NCI-H460 (cell line): ENCODE measurements at places on chromosomes 7 and 10. TPM values are rescaled to one million over a fixed set of nuclear protein-coding genes. Genes with fewer than 3 reads are reported as not detected.

Gene ZNF487
- 2.4 and 5.4 TPM in 2 replicates for total RNA-seq

Gene GPRIN2
- not detected in 2 replicates for total RNA-seq

Gene TACR2
- total RNA-seq = not detected in 2 replicates

Gene ZNRF2
- 11.3 and 13.6 TPM in 2 replicates for total RNA-seq

Gene NUTM2D
- 0.67 and 0.75 TPM in 2 replicates for total RNA-seq

Gene NRCAM
- total RNA-seq = 130 and 158 TPM in 2 replicates

Gene WNT16
- not detected in 2 replicates for total RNA-seq

Gene TAF6
- total RNA-seq = 41.0 and 42.7 TPM in 2 replicates

Gene GRM8
- 0.46 TPM in 1 of 2 replicates, not detected in the other for total RNA-seq

Gene OR9A2
- total RNA-seq = not detected in 2 replicates

Gene STEAP1
- 3.6 and 3.8 TPM in 2 replicates for total RNA-seq

Gene MIOS
- total RNA-seq = 49.7 and 61.5 TPM in 2 replicates

Gene GIMAP7
- total RNA-seq = not detected in 2 replicates

Gene LBX1
- 0.10 and 0.12 TPM in 2 replicates for total RNA-seq

Gene CNPY4
- total RNA-seq = 4.7 and 6.9 TPM in 2 replicates

Gene ARF5
- 104 and 112 TPM in 2 replicates for total RNA-seq

Gene HOXA2
- total RNA-seq = 1.8 and 3.0 TPM in 2 replicates

Gene CCAR1
- total RNA-seq = 82.3 and 93.4 TPM in 2 replicates

Gene ATOH7
- total RNA-seq = 0.20 TPM in 1 of 2 replicates, not detected in the other

Gene BET1
- 38.3 and 43.2 TPM in 2 replicates for total RNA-seq

Gene ADAM22
- total RNA-seq = 3.3 and 3.6 TPM in 2 replicates

Gene GHRHR
- not detected in 2 replicates for total RNA-seq

Gene HABP2
- total RNA-seq = not detected in 2 replicates

Gene HOXA9
- 5.1 and 7.8 TPM in 2 replicates for total RNA-seq

Gene CCDC172
- total RNA-seq = not detected in 2 replicates

Gene YWHAG
- 151 and 167 TPM in 2 replicates for total RNA-seq

Gene TMED4
- 129 and 135 TPM in 2 replicates for total RNA-seq

Gene PLPP4
- total RNA-seq = not detected in 2 replicates

Gene ACBD7
- total RNA-seq = 2.0 and 2.2 TPM in 2 replicates

Gene STEAP1B
- 5.1 and 5.4 TPM in 2 replicates for total RNA-seq

Gene SPDYE2
- total RNA-seq = not detected in 2 replicates

Gene ANKRD7
- 0.64 and 0.66 TPM in 2 replicates for total RNA-seq

Gene CYP2C19
- not detected in 2 replicates for total RNA-seq

Gene PURB
- 16.2 and 17.9 TPM in 2 replicates for total RNA-seq

Gene MBL2
- not detected in 2 replicates for total RNA-seq

Gene ADCYAP1R1
- not detected in 2 replicates for total RNA-seq

Gene NUDT13
- 6.3 and 7.1 TPM in 2 replicates for total RNA-seq

Gene ZNF862
- total RNA-seq = 4.6 and 8.3 TPM in 2 replicates

Gene SFTPA1
- total RNA-seq = not detected in 2 replicates

Gene IDI2
- total RNA-seq = not detected in 2 replicates

Gene DPP6
- not detected in 2 replicates for total RNA-seq

Gene KCNMA1
- 0.52 and 0.54 TPM in 2 replicates for total RNA-seq

Gene IDI1
- total RNA-seq = 23.9 and 28.3 TPM in 2 replicates

Gene BLOC1S2
- total RNA-seq = 82.3 and 85.3 TPM in 2 replicates

Gene EZH2
- 26.0 and 35.5 TPM in 2 replicates for total RNA-seq

Gene AGR3
- total RNA-seq = not detected in 2 replicates

Gene ABCA13
- 0.03 TPM in 1 of 2 replicates, not detected in the other for total RNA-seq

Gene RBM28
- total RNA-seq = 30.0 and 31.0 TPM in 2 replicates

Gene SEC24C
- total RNA-seq = 66.4 and 69.0 TPM in 2 replicates

Gene ABCC2
- 191 and 232 TPM in 2 replicates for total RNA-seq

Gene OGA
- total RNA-seq = 79.9 and 96.2 TPM in 2 replicates

Gene CALHM3
- not detected in 2 replicates for total RNA-seq

Gene GSTO2
- 75.4 and 86.5 TPM in 2 replicates for total RNA-seq

Gene CRYGN
- 0.07 and 0.40 TPM in 2 replicates for total RNA-seq
